ENCODE measurements at places on chromosomes 5 and 9.

GRCh38 chr5:36607114-36607571, 737 bp downstream of the SLC1A3 start:
- no peak for DNase-seq

DNA sequence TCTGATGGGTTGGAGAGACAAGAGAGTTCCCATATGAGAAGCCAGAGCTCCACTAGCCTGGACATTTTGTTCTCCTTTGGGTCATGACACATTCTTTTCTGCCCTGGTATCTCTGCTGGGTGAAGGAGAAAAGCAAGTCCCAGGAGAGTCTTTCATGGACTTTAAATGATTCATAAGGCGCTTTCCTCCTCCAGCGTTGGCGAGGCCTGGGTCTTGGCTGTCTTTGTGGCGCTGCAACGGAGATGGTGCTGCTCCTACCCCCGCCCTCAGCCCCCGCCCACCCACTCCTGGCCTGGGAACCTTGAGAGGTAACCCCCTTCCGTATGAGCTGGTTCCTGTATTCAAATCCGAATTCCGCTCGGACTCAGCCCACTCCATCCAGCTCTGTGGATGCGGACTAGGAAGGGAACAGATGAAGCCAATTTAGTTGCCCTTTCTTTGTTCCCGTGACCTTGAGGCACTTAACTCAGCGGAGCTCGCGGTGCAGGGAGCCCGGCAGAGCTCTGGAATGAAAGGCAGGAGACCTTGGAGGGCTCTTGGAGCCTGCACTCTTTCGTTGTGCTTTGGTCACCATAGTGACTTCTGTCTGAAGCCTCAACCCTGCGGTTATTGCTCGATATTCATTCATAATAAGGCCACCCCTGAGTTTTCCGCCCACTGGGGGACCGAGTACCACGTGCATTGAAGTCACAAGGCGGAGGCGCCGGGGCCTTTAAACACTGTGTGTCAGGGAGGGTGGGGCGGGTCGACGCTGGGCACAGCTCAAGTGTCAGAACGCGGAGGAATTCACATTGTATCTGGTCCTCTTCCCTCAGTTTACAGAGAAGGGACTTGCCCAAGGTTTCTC, 14.0 kb upstream of the PWWP2A start:
- DNase-seq, result no peak

DNA sequence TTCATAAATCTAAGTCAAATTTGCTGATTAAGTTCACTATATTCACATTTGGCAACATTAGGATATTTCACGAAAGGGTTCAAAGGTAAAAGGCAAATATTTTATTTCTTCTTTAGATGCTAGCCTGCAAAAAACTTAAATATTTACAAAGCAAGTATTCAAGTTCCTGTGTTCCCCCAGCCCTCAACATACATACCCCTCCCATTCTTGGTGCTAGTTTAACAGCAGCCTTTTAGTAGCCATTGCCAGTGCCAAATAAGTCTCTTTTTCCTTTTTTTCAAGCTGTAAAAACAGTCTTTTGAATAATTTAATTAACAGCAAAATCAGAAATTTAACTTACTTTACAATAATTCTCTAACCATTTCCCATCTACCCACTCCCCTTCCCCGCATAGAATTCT, 288.5 kb upstream of the TMEM161B start:
- no peak for DNase-seq

DNA sequence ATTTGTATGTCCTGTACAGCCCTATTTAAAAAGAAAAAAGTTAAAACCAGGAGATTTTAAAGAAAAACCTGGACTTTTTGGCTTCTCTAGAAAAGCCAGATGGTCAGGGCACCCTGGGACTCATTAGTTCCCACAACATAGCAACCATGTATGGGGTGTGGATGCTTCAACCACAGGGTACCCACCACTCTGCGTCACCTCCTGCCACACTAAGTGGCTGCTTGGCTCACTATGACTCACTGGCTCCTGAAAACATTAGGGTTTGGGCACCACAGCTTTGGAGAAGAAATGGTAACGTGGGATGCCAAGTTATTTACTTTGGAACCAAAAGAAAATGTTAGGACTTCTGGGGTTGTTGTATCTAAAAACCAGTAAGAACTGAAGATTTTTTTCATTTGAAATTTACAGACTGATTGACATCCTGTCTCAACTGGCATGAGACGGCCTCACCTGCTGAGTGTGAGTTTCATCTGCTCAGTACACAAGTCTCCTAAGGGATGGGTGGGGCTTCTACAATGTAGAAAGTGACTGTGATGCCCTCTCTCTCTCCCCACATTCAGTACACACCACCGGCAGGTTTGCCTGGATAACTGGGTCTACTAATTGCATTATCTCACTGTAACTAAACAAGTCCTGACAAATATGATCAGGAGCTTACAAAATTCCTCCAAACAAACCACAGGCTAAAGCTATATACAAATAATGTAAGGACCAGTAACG, 103.9 kb downstream of the ESM1 start:
- DNase-seq, result no peak

- DNase-seq, result no peak
Observed at GRCh38 chr5:178527458-178528307, 62.5 kb downstream of the COL23A1 start.

DNA sequence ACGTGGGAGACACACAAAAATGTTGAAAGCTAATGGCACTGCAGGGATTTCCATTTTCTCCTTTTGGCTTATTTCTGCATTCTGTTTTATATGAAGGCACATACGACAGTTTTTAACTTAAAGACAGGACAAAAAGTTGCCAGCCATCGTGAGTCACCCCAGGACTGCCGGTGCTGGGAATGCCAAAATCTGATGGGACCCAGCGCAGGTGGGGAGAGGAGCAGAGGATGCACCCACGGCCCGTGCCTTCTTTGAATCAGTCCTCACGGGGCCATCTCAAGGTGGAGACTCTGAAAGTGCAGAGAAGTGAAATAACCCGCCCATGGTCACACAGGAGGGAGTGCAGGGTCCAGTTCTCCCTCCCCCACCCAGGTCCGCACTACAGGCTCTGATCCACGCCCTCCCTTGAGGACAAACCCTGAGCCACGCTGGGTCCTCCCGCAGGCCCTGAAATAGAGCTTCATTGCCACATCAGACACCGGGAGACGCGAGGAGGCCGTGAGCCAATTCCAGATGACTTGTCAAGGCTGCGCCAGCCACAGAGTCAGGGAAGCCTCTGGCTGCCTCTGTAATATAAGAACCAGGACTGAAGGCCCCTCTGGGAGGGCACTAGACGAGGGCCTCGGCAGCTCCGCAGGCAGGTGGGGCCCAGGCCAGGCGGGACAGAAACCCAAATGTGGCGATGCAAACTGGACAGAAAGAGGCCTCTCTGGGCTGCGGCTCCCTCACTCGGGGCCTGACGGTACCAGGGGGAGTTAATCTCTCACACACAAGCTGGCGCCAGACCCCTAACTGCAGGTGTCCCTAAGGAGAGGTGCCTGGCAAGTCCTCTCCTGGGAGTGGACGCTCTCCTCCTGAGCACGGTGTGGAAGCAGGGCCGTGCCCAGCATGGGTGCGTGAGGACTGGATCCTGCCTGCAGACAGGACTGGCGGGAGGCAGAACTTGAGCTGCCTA, 22.9 kb downstream of the ADAMTS2 start:
- DNase-seq, result no peak

DNA sequence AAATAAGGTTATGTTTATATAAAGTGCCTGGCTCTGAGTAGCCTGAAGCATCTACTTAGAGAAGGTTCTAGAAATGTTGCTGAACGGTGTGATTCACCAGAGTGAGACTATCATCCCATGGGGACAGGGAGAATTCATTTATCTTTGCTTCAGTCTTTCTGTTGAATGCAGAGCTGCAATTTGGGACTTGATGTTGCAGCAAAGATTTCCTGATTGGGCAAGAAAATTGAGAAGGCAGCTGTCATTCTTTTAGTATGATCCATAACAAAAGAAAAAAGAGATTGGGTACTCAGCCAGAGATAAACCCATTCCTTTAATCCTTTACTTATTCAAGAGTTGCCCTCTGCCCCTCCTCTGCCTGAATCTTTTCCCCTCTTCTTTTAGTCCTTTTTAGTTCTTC, 456.3 kb upstream of the WWC1 start:
- no peak for DNase-seq

DNA sequence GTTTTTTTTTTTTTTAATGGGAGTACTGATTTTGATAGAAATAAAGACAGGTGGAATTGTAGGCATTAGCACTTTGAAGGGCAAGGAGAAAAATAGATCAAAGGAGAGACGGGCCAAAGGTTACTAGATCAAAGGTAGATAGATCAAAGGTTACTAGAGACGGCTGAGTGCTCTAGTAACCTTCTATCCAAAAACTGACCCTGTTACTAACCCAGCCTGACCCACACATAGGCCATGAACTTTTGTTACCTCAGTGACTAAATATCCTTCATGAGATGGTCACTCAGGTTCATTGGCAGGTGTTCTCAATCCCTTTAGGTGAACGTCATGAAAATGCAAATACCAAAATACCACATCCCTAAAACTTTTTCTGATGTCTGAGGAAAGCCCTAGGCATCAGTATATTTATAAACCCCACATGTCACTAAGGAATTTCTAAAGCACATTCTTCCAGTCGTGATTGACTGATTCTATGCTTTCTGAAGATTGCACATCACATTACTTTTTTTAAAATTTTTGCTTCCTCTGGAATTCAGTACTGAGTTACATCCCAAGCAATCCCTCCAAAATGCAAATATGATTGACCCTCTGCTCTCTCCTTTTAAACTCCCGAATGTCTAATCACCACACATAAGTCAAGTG, 772.7 kb downstream of the BRINP1 start:
- no peak for DNase-seq

- DNase-seq, result no peak
Observed at GRCh38 chr5:53403758-53404157, 76.7 kb upstream of the FST start.

DNA sequence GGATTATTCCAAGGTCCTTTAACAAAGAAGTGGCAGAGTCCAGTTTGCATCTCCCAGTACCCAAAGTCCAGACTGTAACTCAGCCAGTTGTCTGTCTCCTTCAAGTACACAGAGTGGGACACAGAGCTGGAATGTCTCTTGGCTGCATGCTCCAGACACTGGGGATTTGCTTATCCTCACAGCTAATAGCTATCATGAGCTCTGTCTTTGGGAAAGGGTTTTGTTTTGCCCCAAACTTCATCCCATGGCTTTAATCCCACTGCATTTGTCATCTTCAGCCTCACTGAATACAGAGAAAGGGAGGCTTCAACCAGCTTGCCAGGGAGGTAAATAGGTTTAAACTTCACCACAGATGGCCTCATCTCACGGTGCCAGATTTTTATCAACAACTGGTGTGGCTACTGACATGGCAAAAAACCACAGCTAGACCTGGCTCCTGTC, 412.2 kb upstream of the SLC24A2 start:
- DNase-seq, result no peak

- no peak for DNase-seq
Observed at GRCh38 chr5:113902917-113903660, 389.6 kb downstream of the YTHDC2 start.

GRCh38 chr9:96270236-96270744, 31.7 kb downstream of the HSD17B3 start:
- no peak for DNase-seq

- no peak for DNase-seq
Observed at GRCh38 chr9:135826188-135826545, 81.2 kb downstream of the CAMSAP1 start.

DNA sequence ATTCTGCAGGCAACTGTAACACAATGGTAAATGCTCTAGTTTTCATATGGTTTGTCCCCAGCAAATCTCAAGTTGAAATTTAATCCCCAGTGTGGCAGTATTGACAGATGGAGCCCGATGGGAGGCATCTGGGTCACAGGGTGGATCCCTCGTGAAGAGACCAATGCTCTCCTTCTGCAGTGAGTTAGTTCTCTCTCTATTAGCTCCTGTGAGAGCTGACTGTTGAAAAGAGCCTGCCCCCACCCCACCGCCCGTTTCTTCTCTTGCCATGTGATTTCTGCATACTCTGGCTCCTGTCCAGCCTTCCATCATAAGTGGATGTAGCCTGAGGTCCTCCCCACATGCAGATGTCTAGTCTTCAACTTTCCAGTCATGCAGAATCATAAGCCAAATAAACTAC, 27.0 kb downstream of the IARS1 start:
- DNase-seq, result no peak

DNA sequence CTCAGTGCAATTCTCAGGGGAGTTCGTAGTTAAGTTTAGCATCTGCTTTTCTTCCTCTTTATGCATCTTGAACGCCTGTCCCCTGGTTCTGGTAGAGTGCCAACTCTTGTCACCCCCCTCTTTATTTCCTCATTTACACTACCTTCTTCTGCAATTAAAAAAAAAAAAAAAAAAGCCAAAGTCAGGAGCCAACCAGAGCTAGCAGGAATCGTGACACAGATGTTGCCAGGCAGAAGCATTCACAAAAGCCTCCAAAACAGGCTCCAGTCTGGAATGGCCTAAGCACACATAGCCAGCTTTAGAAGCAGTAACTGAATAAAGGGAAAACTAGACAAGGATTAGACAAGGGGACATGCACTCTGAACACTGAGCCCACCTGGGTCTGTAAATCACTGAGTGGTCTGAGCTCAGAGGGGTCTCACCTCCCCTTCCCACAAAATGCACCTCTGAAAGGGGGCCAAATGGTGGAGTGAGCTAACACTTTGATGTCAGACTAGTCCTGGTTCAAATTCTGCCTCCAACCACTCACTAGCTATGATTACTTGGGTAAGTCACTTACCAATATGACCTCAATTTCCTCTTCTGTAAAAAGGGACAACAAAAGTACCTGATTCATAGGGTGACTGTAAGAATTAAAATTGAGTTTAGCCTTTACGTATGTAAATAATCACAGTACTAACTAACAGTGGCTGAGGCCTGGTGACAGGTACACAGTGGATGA, 2.0 kb downstream of the CD74 start:
- DNase-seq, result no peak
